T-helper 2 cell (primary cell): ENCODE measurements at places on chromosomes 16 and 17.

DNA sequence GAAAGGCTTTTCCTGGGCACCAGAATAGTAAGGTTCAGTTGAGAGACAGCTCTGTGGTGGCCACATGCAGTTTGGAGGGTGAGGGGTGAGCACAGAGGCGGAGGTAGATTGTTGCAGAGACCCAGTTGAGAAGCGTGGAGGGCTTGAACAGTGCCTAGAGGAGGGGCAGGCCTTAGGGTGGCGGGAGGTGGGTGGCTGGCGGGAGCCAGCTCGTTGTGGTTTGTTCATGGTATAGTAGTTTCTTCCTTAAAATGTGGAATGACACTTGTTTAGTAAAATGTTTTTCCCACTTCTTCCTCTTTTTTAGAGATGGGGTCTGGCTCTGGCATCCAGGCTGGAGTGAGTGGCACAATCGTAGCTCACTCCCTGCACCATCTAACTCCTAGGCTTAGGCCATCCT is 14.2 kb downstream of the USP10 start:
- DNase-seq, result no peak

GRCh38 chr17:27469256-27469655 is 13.0 kb downstream of the KSR1 start:
- no peak for DNase-seq

DNA sequence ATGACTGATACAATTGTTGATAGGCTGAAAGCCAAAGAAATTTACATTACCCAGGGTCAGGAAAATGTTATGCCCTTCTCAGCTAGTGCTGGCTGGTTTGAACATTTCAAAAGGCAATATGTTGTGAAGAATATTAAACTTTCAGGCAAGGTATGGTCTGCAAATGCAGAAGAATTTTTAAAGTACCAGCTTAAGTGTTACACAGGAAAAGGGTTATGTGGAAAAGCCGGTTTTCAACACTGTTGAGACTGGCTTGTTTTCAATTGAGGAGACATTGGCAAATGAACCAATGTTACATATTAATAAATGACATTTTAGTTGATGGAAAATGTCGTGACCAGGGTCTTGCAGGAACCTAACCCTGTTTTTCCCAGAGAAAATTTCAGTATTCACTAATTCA is 215.8 kb upstream of the TBX2 start:
- no peak for DNase-seq

DNA sequence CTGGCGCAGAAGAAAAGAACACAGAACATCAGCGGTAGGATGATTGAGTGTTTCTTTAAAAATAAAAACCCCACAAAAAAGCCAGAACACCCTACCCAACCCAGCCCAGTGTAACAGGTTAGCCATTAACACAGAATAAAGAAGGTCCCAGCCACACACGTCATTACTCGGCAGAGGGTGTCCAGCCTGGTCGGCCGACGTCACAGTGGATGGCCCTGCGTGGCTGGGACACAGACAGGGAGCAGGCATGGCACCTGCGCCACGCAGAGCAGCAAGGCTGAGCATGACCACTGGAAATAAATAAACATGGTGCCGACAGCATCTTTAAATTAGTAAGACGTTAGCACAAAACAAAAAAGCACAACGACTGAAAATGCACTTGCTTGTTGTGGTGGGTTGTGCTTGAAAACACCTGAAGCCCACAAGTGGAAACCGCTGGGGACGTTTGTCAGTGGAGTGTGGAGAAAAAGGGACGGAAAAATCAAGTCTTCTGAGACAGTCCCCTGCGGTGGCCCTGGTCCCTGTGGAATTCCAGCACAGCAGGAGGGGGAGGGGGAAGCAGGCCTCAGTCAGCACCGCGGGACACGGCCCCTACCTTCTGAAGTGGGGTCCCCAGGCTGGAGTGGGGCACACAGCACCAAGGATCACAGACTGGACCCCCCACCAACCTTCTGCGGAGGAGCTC is 39.2 kb downstream of the SLC7A5 start:
- no peak for DNase-seq

GRCh38 chr17:40796846-40797245 is 2.9 kb downstream of the KRT28 start:
- DNase-seq, result no peak

- no peak for DNase-seq
These were observed 45.7 kb upstream of the TOB1 start for GRCh38 chr17:50911890-50912289.

GRCh38 chr17:72092710-72093322 is 28.0 kb upstream of the SOX9 start:
- no peak for DNase-seq

DNA sequence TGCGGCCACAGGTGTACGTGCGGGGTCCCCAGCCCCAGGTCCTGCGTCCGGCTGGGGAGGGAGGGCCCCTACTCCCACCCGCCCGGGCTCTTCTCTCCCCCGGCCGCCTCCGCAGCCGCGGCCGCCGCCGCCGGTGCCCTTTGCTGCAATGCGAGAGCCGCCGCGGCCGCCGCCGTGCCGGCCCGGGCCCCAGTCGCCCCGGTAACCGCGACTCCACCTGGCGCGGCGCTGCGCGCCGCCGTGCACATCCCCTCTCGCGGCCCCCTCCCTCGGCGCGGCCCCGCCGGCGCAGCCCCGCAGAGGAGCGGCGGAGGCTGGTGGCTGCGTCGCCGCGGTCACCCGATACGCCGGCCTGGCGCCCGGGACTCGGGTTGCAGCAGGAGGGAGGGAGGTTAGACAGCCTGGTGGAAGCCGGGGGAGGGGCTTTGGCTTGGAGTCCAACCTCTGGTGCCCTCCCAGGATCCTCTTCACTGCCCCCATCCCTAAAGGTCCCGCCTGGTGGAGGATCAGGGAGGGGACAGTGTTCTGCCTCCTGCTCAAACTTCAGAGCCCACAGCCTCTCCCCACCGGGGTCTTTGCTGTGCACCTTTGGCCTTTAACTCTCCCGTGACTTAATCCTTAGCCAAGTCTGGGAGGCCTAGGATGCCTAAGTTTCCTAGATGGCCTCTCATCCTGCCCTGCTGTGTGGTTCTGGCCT is 32.9 kb downstream of the SRCIN1 start:
- no peak for DNase-seq

GRCh38 chr16:83046664-83047063 is 419.9 kb downstream of the CDH13 start:
- no peak for DNase-seq

DNA sequence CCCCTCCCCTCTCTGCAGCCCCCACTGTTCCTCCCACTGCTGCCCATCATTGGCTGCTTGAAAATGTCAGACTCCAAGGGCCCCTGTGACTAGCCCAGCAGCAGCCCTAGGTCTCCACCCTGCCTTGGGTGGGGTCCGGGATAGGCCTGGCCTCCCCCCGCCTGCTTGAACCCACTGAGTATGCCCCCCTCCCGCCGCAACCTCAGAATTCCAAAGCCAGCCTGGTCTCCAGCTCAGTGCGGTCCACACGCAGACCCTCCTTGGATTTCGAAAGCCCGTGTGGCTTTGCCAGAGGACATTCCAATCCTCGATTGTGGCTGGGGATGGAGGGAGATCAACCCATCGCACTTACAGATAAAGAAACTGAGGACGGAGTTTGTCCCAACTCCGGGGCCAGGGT is 6.4 kb downstream of the DPEP1 start:
- DNase-seq, result no peak

GRCh38 chr16:79608976-79609375 is 8.4 kb upstream of the MAF start:
- no peak for DNase-seq

DNA sequence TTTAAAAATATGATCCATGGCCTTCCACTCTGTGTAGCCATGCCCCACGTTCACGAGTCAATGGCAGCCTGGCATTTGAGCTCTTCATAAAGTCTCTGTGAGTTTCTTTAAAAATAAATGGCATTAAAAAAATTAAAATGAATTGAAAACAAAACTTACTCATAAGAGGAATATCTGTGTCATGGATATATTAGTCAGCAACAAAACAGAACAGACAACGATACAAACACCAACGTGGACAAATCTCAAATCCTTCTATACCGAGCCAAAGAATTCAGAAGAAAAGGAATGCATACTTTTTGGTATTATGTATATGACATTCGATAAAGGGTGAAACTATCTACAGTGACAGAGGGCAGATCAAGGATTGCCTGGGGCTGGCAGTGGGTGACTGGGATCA is 8.2 kb upstream of the CMIP start:
- DNase-seq, result no peak

DNA sequence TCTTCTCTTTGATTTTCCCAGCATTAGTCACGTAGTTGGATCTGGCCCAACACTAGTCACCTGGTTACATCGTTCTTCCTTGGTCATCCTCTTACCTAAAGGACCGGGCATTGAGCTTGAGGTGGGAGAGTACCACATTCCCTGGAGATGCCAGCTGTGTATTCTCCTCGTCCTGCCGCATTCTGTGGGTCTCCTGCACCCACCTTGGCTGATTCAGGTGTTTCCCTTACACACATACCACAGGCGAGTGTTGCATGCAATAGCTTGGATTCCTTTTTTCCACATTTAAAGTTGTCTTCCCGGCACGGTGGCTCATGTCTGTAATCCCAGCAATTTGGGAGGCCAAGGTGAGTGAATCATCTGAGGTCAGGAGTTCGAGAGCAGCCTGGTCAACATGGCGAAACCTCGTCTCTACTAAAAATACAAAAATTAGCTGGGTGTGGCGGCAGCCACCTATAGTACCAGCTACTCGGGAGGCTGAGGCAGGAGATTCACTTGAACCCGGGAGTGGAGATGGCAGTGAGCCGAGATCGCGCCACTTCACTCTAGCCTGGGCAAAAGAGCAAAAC is 21.6 kb upstream of the CLEC18C start:
- DNase-seq, result no peak
